Natural killer cell treated with Interleukin-12 subunit alpha and Interleukin-12 subunit beta and Interleukin-15 and Interleukin-18, amount 100 ng/mL, for 72 hours (primary cell): ENCODE measurements at places on chromosomes 5 and 9. TPM values are rescaled to one million over a fixed set of nuclear protein-coding genes. Genes with fewer than 3 reads are reported as not detected.

Gene FOXD1
- total RNA-seq = 1.5 TPM

Gene SLC6A19
- total RNA-seq = not detected

Gene PCDHGA5
- total RNA-seq = 0.33 TPM

Gene PCDHA1
- not detected for total RNA-seq

Gene CD14
- total RNA-seq = 0.92 TPM

Gene F2RL2
- total RNA-seq = not detected

Gene GABRA6
- total RNA-seq = not detected

Gene SEMA6A
- not detected for total RNA-seq

Gene PCDHGA12
- 0.69 TPM for total RNA-seq

Gene RNF180
- total RNA-seq = not detected

Gene SPRY4
- 2.5 TPM for total RNA-seq

Gene SMIM33
- not detected for total RNA-seq

Gene PCDH12
- total RNA-seq = 1.3 TPM

Gene PCAT7
- not detected for total RNA-seq

Gene FOXD4L6
- not detected for total RNA-seq

Gene BTNL8
- total RNA-seq = not detected

Gene RPL35
- total RNA-seq = 1,578 TPM

Gene SLC25A48
- not detected for total RNA-seq

Gene HNRNPK
- total RNA-seq = 772 TPM

Gene TEX10
- 37.7 TPM for total RNA-seq

Gene AIF1L
- total RNA-seq = not detected

Gene ADAMTS12
- total RNA-seq = not detected

Gene LHX2
- total RNA-seq = not detected

Gene COL15A1
- total RNA-seq = 0.47 TPM

Gene CCDC180
- total RNA-seq = 4.9 TPM

Gene LCN10
- 0.45 TPM for total RNA-seq

Gene C1QTNF2
- not detected for total RNA-seq
